Stimulated activated CD4-positive, alpha-beta T cell treated with anti-CD3 and anti-CD28 coated beads, Interleukin-12 subunit alpha, Interleukin-12 subunit beta, amount 100 ng/mL, for 48 hours (primary cell): ENCODE measurements at places on chromosomes 5 and 9.

GRCh38 chr5:132505641-132506040, 15.1 kb upstream of the IRF1 start:
- DNase-seq = no peak

DNA sequence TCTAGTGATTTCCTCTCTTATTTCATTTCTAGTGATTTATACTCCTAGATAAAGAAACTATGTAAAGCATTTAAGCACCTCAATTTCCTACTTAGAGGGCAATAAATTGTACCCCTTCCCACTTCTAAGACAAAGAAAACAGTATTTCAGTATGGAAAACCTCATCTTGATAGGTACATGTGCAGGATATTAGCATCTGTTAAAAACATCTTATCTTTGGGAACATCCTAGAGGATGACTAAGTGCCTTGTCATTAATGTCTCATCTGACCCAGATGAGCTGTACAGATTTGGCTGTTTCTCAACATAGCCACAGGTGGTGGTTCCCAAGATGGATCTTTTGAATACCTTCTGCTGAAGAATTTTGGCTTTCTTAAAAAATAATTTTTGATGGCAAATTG, 5.7 kb downstream of the MEGF10 start:
- no peak for DNase-seq

- DNase-seq = no peak
Observed at GRCh38 chr5:128979761-128980160, 14.5 kb downstream of the SLC27A6 start.

GRCh38 chr5:74717596-74717995, 32.6 kb downstream of the HEXB start:
- no peak for DNase-seq

DNA sequence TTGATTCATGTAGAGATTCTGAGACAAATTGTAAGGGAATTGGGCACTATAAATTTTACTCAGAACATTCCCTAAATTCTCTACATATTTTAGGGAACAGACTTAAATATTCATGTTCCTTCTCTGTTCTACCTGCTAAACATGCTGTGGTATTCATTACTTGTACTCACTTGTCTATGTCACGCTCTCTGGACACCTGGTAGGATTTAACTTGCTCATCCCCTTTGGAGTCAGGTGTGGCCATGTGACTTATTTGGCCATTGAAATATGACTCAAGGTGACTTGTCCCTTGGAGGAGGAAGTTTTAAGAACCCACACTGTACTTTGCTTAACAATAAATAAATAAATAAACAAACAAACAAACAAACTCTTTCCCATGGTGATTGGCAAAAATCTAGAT, 2258.8 kb upstream of the WWC1 start:
- no peak for DNase-seq

DNA sequence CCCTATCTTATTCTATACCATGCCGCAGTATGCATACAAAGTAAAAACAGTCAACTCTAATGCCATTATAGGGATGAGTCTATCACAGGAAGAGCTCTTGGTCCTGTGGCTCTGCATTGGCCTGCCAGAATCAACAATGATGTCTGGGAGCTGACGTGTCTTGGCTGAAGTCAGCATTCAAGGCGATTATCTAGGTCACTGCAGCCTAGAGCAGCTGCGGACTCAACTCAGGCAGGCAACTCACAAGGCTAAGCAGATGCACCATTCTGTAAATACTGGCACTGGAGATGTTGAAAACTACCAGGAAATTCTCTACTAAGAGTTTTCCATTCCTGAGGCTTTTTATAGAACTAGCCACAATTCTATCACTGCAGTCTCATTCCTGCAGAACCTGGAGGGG, 13.3 kb downstream of the SPATA9 start:
- DNase-seq = no peak

DNA sequence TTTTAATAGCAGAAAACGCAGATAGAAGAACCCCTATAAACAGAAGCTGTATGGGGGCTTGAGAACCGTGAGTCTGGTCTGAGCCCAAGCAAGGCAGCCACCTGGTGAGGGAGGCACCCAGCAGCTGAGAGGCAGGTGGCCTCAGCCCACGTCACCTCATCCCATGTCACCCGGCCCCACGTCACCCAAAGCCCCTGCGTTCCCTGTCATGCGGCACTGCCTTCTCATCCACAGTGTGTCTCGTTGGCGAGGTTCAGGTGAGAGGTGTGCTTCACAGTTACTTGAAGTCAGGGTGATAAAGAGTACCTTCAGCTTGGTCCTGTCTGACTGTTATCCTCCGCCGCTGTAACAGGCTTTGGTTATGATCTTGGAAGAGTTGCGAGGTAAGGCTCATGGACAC, 80.6 kb upstream of the IRX4 start:
- DNase-seq = no peak

DNA sequence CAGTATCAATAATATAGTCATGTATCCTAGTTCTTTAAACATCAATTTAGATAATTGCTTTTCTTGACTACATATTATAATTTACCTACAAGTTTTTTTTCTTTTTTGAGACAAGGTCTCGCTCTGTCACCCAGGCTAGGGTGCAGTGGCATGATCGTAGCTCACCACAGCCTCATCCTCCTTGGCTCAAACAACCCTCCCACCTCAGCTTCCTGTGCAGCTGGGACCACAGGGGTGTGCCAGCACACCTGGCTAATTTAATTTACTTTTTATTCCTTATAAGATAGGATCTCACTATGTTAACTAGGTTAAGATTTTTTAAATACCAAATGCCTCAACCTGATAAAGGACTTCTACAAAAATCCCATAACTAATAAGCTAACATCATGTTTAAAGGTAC, 21.1 kb downstream of the UIMC1 start:
- no peak for DNase-seq

GRCh38 chr9:77417566-77417965, 230.6 kb downstream of the GNA14 start:
- no peak for DNase-seq

DNA sequence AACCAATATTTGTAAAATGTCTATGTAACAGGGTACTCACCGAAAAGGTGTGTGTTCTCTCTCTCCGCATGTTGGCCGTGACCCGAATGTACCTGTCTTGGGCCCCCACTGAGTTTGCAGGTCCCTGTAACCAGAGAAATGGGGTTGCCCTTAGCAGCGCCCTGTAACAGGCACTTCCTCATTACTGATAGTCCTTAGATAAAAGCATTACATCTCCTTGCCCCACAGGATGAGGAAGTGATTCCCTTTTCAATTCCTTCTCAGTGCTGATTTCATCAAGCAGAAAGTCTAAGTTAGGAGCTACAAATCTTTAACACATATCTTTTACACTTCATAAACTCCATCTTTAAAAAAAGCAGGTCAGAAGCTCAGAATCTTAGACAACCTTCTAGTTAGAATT, 15.2 kb upstream of the HMHB1 start:
- no peak for DNase-seq

DNA sequence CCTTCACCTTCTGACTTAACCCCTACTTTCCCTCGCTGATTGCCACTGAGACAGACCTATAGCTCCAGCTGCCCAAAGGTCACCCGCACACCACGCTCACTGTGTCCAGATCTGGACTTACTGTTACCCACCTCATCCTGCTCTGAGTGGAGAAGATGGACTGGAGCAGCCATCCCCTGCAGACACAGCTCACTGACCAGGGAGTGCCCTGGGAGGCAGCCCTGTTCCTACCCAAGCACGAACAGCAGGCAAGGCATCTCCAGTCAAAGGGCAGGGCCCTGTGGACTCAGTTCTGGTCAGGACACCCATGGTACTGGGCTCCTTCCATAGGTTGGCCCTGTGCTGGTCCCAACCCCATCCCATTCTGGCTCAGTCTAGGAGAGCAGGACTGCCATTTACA, 9.5 kb upstream of the BARX1 start:
- no peak for DNase-seq

DNA sequence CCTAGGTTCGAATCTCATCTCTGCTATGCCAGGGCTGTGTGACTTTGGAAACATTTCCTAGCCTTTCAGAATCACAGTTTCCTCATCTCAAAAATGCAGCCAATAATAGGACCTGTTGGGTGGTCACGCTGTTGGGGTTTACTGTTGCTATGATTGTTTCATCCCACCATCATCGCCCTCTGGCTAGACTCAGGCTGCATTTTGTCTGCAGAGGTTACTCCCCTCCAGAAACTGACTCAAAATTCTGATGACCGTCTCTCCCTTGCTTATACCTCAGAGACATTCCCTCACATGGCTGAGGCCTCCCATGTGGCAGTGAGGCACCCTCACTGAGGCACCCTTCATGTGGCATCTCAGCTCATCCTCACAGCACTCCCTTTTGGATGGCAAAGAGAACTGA, 61.6 kb downstream of the COL27A1 start:
- no peak for DNase-seq

GRCh38 chr9:136104916-136105315, 9.8 kb upstream of the NACC2 start:
- DNase-seq = no peak

DNA sequence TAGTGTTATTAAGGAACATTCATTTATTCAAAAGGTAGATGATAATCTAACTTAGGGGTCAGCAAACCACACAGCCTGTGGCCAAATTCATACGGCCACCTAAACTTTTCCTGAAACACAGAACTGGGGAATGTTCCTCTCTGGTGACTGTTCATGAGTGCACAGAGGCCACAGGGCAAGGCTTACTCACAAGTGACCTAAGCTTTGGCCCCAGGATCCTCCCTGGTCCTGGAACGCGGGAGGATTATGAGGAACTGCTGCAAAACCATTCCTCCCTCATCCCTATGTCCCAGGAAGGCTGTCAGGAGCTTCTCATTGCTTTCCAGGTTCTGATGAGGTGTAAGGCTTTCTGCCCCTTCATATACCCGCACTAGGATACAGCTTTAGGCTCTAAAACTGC, 397.6 kb downstream of the SEMA5A start:
- DNase-seq = no peak

- no peak for DNase-seq
Observed at GRCh38 chr5:51665251-51665593, 282.0 kb downstream of the ISL1 start.

DNA sequence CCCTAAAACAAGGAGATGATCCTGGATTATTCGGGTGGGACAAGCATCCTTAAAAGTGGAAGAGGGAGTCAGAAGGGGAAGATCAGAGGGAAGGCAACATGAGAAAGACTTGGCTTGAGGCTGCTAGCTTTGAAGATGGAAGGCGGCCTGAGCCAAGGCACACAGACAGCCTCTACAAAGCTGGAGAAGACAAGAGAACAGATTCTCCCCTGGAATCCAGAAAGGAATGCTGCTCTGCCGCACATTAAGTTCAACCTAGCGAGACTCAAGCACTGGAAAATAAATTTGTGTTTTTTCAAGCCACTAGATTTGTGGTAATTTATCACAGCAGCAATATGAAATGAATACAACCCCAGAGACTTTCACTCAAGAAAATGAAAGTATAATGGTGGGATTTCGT, 17.9 kb downstream of the SLC36A3 start:
- no peak for DNase-seq

DNA sequence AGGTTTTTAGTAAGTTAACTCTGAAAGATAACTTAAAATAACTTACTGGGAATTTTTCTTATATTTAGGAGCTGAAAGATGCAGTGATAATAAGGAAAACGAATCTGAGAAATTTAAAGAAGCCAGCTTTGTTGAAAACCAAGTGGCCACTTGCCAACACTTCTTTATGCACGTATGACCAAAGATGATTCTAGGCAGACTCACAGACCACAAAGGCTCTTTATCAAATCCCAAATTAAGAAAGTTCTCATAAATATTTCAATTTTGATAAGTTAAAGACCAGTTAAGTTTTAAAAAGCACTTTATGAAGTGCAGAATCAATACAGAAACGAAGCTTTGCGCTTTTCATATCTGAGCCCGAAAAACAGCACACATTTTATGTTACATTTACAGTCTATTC, 1.5 kb downstream of the AFF4 start:
- DNase-seq = no peak

DNA sequence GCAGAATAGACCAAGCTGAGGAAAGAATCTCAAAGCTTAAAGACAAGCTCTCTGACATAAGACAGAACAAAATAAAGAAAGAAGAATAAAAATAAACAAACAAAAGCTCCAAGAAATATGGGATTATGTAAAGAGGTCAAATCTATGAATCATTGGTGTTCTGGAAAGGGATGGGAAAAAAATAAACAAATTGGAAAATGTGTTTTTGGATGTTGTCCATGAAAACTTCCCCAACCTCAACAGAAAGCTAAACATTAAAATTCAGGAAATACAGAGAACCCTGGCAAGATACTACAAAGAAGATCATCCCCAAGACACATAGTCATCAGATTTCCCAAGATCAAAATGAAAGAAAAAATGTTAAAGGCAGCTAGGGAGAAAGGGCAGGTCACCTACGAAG, 662.0 kb upstream of the CDH18 start:
- no peak for DNase-seq

- DNase-seq = no peak
Observed at GRCh38 chr5:172005708-172006320, 624 bp downstream of the FBXW11 start.

- DNase-seq = no peak
Observed at GRCh38 chr5:85910335-85910734, 707.4 kb upstream of the COX7C start.

- DNase-seq = no peak
Observed at GRCh38 chr9:121548666-121549065, 49.0 kb upstream of the GGTA1 start.

- no peak for DNase-seq
Observed at GRCh38 chr9:111149018-111149759, 110.9 kb upstream of the LPAR1 start.

GRCh38 chr5:82259172-82259800, 18.9 kb downstream of the RPS23 start:
- no peak for DNase-seq

- DNase-seq = no peak
Observed at GRCh38 chr5:10634050-10634449, 70.2 kb downstream of the ANKRD33B start.

- DNase-seq = no peak
Observed at GRCh38 chr5:77568555-77568954, 70.0 kb downstream of the OTP start.

GRCh38 chr9:121860744-121861143, 209.3 kb downstream of the DAB2IP start:
- DNase-seq = no peak

DNA sequence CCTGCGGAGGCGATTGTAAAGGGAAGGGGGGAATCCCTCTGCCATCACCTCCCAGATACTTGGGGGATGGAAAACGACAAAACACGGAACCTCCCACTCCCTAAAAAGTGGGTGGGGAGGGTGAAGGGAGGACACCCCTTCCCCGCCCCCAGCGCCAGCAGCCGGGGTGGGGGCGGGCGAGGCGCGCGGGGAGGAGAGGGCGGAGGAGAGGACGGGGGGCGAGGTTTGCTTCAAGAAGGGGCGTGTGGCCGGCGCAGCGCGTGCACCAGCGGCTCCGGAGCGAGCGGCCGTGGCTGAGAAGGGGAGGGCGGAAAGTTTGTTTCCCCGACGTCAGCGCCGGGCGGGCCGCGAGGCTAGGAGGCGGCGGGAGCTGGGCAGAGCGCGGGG, at the start of gene PRRX2:
Gene PRRX2 (plus strand): TSS at position 259 of the 387 bp plus-strand sequence. CDS start 221 bp downstream, outside the sequence.
- no peak for DNase-seq

- DNase-seq = no peak
Observed at GRCh38 chr9:129285382-129285781, 107.3 kb upstream of the IER5L start.

DNA sequence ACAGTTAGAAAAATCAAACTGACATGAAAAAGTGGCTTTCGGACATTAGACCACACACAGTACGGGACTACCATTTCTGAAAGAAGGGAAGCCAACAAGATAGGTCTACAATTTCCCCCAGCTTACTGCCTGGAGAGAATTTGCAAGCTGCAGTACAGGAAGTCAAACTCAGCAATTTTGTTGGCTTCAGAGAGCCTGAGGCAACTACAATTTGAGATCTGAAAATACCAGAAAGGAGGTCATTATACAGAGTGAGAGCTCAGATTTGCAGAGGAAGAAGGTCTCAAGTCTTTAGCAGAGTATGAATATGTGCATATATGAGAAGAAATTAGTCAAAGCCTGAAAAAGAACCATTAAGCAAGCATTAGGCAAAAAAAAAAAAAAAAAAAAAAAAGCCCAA, 83.0 kb downstream of the OXCT1 start:
- no peak for DNase-seq
